Activated CD8-positive, alpha-beta memory T cell treated with anti-CD3 and anti-CD28 coated beads, Interleukin-2, amount 10 ng/mL, durations not matched to agents 7 days and 5 days (primary cell): ENCODE measurements at places on chromosomes 5 and 9.

- no peak for DNase-seq
Observed at GRCh38 chr5:40906351-40906751, 2.9 kb upstream of the C7 start.

DNA sequence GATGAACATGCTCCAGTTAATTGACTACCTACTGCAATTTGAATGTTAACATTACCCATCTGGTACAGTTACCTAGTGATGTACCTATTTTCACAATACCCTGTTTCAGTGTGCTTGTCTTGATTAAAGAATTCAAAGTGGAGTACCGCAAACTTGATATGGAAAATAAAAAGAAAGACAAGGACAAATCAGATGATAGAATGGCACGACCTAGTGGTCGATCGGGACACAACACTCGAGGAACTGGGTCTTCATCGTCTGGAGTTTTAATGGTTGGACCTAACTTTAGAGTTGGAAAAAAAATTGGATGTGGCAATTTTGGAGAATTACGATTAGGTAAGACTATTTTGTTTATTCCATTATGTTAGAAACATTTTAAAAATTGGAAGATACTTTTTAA is 33.5 kb downstream of the CSNK1G3 start:
- DNase-seq, result no peak

DNA sequence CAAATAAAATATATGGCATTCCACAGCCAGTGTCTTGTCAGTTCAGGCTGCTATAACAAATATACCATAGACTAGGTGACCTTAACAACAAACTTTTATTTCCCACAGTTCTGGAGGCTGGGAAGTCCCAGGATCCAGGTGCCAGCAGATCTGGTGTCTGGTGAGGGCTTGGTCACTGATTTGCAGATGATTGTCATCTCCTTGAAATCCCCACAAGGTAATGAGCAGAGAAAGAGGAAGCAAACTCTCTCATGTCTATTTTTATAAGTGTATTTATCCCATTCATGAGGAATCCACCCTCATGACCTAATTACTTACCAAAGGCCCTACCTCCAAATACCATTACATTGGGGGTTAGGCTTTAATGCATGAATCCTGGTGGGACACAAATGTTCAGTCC is 663.2 kb downstream of the TLR4 start:
- DNase-seq, result no peak

- DNase-seq, result no peak
Observed at GRCh38 chr5:169832304-169832703, 148.0 kb downstream of the INSYN2B start.

- DNase-seq, result no peak
Observed at GRCh38 chr9:17614250-17614649, 35.4 kb downstream of the SH3GL2 start.

DNA sequence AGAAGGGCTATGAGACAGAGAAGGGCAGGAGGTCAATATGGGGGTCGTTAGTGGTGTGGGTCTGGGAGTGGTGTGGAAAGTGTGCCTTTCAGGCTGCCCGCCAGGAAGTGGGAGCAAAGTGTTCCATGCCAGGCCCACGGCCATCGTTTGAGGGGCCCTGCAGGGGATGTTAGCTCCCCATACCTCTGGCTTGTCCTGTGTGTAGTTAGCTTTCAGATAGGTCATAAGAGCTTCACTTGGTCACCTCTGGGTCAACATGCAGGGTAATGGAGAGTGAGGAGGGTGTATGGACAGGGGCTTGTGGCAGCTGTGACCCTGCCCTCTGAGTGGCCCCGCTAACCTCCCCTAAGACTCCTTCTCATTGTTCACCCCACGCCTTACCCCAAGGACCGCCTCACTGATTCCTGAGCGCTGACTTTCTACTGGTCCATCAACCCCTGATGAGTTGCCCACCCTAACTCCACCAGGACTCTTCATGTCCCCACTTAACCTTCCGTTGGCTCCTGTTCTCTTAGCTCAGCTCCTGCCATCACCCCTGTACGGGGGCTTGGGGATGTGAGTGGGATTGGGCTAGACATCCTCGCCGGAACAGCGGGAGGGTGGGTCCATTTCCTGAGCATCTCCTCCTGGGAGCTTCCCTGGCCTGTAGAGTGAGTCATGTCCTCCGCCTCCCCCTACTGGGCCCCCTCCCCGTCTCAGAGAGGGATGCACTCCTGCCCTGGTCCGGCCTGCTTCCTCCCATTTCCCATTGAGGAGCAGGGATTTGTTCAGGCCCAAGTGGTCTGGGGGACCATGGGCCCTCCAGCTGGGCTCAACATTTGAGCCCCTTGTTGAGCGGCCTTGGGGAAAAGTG is 125.7 kb downstream of the FGF18 start:
- no peak for DNase-seq

DNA sequence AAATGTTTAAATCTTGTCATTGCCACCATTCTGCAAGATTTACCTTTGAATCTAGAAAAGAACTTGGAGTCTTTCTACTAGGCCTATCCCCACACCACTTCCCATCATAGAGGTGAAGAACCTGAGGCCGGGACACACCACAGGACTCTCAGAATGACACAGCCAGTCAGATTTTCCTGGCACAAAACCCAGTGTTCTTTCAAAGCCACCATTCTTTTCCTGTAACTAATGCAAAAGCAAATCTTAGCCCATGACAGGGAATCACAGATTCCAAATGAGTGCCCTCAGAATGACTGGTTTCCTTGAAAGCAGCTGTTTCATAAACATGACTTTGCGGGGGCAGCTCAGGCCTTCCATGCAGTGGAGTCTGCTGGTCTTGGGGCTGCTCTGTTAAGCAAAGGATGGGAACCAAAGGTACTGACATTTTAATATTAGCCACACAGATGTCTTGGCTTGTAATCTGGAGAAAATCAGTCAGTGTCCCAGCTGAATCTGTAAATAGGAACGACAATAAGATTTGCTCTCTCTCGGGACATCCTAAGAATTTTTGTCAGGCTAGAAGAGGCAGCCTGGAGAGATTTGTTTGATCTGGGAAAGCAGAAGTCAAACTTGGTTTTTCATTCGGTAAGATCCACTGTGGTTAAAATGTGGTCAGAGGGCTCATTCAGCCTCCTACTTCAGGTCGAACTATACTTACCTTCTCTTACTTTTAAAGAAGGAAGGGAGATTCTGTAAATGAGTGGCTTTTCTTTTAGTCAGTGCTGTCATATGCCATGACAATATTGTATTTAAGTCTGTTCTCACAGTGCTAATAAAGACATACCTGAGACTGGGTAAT is 115.1 kb downstream of the PALM2AKAP2 start:
- DNase-seq, result no peak

- DNase-seq, result no peak
Observed at GRCh38 chr5:170606941-170607340, 103.1 kb downstream of the KCNIP1 start.

- DNase-seq, result no peak
Observed at GRCh38 chr5:96432216-96433065, 607 bp downstream of the PCSK1 start.

DNA sequence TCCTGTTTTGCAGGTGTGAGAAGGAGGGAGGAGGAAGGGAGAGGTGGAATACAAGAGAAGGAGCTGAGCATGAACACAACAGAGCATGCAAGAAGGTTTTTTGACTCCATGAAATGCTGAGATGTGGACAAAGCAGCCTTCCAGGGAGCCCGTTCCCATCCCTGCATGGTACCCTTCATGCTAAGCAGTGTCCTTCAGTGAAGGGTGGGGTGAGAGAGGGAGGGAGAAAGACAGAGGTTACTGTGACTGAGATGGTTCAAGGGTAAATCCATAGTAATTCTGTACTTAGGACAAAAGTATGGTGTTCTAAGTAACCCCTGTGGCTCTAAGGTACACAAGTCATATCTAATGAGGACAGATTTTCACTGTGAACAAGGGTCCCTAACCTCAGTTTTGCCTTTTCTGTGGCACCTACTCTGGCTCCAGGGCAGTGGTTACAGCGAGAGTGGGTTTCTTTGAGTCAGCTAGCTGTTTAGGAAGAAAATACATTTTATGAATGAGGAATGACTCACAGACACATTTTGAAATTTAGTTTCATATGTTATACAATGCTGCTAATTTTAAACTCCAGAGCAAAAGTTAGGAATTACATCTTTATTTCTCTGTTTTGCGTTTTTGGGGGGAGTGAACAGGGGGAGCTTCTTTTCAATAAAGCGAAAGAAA is 184.9 kb upstream of the SLC12A2 start:
- peak; percentile 44 for DNase-seq

DNA sequence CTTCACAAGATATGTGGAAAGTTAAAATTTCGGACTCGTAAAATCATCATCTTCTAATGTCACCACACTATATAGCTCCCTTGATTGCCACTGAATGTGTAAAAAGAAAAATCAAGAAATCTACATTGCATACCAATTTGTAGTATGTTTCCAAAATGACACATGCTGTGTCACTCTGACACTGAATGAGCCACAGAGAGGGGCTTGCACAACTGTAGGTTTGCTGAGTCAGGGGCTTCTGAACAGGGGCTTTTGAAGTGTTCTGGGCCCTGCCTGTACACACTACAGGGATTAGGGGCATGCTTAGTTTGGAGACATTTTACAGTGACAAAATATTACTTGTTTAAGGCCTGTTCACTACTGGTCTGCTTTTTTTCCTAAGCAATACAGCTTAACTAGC is 234.4 kb upstream of the GRAMD2B start:
- no peak for DNase-seq

DNA sequence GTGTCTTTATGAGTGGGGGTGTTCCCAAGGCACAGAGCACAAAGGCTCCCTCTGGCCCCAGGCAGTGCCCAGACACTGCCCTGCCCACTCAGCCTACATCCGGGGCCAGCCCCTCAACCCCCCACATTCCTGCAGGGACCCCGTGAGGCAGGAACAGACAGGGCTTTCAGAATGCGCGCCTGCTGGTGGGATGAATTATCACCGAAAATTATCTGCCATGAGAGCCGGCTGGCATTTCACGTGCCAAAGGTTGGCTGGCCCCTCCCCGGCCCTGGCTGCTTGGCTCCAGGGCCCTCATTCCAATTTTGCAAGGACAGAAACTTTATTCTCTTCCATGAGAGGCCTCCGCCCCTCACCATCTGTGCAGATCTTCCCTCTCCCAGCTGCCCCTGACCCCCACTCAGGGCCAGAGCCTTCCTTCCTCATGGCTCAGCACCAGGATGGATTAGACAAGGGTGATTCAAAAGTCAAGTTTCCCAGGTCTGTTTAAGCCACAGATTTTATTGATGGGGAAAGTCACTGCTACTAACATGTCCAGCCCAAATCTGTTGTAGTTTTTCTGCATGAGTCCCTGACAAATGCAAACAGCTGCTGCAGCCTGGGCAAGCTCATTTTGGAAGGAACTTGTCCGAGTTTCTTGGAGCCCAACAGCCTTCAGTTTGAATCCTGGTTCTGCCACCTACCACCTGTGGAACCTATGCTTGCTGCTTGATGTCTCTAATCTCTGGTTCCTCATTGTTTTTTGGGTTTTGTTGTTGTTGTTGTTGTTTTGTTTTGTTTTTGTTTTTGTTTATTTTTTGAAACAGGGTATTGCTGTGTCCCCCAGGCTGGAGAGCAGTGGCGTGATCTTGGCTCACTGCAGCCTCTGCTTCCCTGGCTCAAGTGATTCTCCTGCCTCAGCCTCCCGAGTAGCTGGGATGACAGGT is 32.3 kb upstream of the WDR38 start:
- DNase-seq, result no peak

DNA sequence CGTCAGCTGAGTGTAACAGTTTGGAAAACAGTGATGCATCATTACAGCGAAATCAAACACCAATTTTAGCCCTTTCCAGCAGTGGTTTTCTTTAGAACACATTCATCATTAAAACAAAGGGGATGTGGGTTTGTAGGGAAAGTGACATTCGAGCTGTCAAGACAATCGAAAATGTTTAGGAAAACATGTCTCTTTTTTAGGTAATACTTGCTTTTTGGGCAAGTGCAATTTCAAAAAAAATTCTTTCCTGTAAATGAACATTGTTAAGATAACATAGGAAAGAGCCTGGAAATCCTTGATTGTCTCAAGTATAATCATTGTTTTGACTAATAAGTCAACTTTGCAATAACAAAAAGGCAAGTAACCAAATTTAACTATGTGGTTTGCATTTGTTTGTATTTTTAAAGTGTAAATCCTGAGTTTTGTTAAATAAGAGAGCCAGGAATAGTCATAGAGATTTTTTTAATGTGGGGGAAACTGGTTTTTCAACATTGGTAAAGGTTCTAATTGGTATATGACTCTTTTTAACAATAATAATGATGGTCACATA is 182.5 kb downstream of the TTLL11 start:
- no peak for DNase-seq

GRCh38 chr5:52375969-52376368 is 411.7 kb upstream of the ITGA1 start:
- no peak for DNase-seq

GRCh38 chr5:124383693-124384092 is 362.7 kb downstream of the ZNF608 start:
- no peak for DNase-seq

DNA sequence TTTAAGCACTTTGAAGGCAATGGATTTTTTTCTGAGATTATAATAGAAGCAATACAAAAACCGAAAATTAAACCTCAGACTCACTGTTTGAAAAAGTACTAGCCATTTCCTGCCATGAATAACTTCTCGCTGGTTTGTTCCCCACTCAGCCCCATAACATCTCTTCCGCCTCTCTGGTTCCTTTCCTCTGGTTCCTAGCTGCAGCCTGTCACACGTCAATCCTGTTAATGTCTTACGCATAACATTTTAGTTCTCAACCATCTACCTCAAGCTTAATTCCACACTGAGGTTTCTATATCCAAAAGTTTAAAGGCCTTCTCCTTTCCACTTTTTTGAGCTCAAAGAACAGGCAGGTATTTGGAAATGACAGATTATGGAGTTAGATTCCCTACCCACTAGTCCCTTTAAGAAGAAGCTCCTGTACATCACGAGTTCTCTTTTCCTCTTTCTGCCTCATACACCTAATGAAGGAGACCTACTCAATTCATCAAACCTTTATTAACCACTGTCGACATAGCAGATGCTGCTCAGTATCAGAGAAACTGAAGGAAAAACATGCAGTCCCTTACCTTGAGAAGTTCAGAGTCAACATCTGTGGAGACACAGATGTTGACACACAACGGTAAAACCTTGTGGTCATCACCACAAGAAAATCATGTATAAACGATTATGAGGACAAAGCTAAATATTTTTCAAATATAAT is 243.0 kb upstream of the PTGER4 start:
- peak; percentile 75 for DNase-seq

- DNase-seq, result no peak
Observed at GRCh38 chr5:58106754-58107410, 353.0 kb downstream of the PLK2 start.

DNA sequence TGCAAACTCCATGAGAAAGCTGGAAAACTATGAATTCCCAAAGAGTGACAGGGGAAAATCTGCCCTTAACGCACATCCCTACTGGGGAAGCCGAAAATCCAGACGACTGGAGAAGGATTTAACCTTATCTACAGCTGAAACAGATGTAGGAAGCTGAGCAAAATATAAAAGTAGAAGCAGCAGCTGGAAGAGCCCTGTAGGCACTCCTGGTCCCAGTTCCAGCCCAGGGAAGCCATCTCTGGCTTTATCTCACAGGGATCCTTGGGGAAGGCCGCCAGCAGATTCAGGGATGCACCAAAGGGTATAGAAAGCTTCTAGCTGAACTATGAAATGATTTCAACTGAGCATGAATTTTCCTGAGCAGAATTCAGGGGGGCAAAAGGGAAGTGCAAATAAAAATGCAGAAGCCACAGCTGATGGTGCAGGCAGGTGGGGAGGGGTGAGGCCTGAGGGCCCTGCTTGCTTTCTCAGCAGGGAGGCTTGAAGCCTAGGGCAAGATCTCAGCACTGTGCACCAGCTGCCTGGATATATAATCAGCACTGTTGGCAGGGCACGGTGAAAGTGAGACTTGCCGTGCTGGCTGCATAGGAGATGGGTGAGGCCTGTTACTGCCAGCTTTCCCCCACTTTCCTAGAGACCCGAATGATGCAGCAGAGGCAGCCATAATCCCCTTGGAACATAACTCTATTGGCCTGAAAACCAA is 2019.5 kb upstream of the NUDT12 start:
- no peak for DNase-seq

- DNase-seq, result no peak
Observed at GRCh38 chr9:96874201-96874785, 20.0 kb upstream of the ZNF782 start.
